ENCODE measurements at places on chromosomes 7 and 10.

DNA sequence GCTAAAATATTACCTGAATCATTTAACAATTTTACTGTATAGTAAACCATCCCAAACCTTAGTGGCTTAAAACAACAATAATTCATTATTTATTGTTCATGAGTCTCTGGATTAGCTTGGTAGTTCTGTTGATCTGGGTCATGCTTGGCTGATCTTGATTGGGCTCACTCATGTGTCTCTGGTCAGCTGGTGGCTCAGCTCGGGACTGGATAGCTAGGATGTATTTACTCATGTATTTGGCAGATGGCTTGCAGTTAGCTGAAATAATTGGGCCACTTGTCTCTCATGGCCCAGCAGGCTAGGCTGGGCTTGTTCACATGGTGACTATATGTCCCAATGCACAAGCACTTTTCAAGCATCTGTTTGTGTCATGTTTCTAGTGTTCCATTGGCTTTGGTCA, 262.8 kb downstream of the BBS9 start:
- no peak for DNase-seq

- no peak for DNase-seq
Measured at GRCh38 chr10:84587789-84588188, 259.4 kb downstream of the CCSER2 start.

DNA sequence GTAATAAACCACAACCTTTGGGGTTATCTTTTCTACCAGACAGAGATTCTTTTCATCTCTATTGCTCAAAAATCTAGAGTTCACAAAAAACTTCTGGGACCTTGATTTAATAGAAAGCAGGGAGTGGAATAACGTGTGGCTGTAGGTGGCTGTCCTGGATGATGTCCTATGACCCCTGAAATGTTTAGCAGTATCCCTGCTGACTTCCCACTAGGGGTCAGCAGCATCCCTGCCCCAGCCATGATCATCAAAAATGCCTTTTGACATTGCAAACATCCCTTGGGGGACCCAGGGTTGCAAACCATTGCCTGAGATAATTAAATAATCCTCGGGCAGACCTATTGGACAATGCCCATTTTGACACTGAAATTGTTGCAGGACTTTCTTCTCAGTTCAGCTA, 177.1 kb downstream of the USP6NL start:
- peak; percentile 6 for DNase-seq

DNA sequence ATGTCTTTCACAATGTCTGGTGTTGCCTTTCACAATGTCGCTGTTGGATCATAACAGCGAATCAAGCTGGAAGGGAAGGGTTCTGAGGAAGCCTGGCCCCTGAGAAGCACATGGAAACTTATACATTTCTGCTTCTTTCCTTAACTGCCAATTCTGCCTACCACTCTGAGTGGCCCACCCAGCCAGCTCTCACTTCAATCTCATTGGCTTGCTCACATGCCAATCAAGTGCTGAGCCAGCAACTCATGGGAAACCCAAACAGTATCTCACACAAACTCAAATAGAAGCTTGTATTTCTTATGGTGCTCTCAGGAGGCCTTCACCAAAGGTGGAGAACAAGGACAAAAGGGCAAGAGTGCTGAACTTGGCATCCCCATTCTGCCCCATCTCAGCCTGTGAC, 117.4 kb upstream of the GPR26 start:
- no peak for DNase-seq

DNA sequence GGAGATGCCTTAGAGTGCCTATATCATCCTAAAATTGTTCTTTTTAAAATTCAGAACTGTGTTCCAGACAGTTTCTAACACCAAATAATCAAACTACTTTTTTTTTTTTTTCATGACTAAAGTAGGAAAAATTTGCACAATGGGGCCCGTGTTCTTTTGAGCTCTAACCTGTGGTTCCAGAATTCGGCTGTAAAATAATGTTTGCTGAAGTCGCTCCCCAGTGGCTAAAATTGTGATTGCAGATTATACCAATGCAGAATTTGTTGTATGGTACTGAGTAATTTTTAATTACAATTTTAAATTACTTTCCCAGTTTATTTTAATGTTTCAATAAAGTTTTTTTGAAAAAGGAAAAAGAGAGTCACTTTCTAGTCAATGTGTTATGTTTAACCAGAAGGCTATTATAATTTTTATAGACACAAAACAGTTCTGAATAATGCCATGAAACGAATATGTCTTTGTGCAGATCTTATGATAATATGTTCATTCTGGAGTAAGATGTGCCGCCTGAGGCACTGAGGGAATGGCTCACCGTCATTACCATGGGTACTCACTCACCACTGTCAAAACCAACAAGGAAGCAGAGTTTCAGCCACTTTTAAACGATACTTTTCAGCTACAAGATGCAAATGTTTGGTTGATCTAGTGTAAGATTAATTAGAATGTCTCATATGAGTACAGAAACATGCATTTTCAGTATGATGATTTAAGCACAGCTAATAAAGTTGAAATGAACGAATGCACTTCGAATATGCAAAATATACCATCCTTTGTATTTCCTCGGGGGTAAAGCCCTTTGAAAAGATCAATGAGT, 173.6 kb downstream of the PRKCQ start:
- DNase-seq: peak; percentile 64

DNA sequence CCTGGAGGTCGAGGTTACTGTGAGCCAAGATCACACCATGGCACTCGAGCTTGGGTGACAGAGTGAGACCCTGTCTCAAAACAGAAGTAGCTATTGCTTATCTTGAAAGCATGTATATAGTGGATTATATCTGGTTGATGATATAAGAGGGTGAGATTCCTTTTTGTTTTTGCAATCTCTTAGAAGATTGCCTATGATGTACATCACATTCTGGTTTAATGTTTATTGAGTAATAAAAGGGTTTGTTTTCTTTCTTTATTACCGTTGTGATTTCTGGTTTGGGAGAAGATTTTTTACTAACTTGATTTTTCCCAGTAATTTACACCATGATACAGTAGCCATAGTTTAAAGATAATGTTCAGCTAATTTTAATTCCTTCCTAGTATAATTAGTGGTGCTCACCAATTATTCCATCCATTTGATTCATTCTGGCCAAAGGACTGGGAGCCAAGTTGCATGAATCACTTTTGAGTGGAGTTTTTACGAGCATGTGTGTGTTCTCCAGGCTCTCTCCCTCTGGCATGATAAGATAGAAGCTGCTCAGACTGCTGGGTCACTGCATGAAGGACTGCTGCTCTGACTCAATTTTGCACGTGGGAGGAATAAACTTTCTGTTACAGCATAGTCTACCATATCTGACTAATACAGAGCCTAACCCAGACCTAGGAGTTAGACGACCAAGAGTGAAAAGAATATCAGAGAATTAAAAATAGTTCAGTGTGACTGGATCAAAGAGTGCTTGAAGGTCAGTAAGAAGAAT, 13.5 kb upstream of the TSPAN13 start:
- DNase-seq: peak; percentile 99

- no peak for DNase-seq
Measured at GRCh38 chr10:10591715-10592341, 425.8 kb upstream of the CELF2 start.

- DNase-seq: peak; percentile 72
Measured at GRCh38 chr7:30206491-30206890, 71.7 kb downstream of the MTURN start.

DNA sequence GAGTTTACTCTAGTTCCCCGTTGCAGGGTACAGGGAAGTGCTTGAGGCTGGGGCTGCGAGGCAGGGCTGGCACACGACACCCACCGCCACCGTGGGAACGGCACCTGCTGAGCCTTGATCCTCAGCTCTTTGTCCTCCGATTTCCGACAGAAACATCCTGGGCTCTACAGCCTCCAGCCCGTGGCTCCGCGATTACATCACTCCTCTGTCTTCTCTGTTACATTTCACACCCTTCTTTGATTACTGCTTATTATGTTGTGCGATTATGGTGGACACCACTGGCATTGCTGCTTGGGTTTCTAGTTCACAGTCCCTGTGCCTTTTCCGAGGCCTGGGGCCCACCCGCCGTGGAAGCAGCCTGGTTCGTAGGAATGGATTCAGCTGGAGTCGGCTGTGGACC, 26.9 kb downstream of the FKBP6 start:
- no peak for DNase-seq

GRCh38 chr7:134495546-134495945, 31.8 kb upstream of the AKR1B10 start:
- no peak for DNase-seq

DNA sequence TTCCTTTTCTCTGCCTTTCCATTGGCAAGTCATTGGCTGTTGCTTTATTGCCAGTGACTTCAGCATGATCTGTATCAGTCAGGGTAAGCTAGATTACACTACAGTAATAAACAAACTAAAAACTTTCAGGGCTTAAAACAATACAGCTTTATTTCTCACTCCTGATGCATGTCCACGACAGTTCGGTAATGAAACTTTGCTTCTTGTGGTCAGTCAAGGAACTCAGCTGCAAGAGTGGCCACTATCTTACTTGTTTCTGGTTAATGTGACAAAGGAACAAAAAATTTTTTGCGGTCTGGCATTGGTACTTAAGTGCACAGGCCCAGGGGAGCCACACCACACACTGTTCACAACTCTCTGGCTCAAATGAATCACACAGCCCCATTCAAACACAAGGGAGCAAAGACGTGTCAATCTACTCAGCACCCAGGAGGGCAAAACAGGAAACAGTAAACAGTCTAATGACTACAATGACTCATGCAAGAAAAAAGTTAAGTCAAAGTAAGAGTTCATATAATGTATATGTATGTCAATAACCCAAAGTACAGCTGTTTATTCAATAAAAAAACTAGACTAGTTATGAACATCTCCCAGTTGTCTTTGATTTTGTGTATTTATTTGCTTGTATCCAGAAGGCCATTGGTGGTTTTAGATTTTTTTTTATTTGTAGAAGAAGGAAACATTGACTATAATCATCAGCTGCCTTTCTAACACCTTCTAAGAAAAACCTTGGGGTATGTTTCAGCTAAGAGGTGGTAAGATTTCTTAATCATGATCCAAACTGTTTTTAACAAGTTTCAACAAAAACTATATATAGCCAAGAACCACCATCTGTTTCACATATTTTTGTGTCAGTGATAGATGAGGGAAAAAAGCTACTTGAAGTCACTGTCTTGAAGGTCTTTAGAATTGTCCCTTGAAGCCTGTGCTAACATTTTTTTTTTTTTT, 134.4 kb upstream of the FAM3C start:
- peak; percentile 96 for DNase-seq

DNA sequence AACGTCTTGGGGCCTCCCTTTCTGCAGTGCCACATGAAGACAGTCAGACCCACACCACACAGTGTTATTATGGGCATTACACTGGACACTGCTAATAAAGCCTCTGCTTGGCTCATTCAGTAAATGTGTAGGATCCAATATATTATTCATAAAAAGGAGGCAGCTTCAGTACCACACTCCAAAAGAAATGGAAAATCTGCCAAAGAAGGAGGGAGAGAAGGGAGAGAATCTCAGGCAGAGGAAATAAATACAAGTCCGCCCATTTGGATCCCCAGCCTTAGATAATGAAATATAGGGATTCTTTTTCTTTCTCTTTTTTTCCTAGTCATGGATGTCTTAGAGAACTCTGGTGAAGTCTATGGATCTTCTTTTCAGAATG, 162.2 kb downstream of the ELMO1 start:
- DNase-seq: no peak

DNA sequence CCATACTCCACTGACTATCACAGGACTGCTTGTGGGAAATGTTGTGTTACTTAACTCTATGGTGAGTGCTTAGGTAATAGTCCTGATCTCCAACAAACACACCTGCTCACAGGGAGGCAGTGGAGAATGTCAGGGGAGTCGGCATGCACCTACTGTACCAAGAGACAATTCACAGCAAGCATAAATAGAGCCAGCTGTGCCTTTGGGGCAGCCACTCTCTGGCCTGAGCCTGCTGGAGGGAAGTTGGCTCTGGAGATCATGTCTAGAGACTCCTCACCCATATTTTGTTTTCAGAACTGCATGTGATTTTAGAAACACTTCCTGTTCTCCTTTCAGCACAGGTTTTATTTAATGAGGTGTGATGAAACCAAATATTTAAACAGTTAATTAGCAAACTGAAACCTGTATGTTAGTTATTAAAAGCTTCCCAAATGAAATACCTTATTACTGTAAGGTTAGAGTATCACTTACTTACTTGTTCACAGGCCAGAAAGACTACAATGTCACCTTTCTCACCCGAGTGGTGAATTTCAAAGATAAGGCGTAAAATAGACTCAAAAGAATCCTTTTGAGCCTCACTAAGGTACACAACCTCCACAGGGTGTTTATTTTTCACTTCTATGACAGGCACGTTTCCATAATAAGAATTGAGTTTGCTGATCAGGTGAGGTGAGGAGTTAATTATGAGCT, 21.8 kb downstream of the DHX32 start:
- no peak for DNase-seq

GRCh38 chr7:43701500-43701854, 27.8 kb downstream of the COA1 start:
- no peak for DNase-seq

GRCh38 chr7:33457039-33457438, 327.7 kb downstream of the BBS9 start:
- DNase-seq: no peak

DNA sequence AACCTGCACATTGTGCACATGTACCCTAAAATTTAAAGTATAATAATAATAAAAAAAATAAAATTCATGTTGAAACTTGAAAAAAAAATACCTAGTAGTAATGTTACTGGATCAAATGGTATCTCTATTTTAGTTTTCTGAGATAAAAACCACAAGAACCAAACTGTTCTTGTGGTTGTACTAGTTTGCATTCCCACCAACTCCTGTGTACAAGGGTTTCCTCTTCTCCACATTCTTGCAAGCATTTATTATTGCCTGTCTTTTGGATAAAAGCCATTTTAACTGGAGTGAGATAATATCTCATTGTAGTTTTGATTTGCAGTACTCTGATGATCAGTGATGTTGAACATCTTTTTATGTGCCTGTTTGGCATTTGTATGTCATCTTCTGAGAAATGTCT, 177.7 kb downstream of the KIF20B start:
- no peak for DNase-seq

DNA sequence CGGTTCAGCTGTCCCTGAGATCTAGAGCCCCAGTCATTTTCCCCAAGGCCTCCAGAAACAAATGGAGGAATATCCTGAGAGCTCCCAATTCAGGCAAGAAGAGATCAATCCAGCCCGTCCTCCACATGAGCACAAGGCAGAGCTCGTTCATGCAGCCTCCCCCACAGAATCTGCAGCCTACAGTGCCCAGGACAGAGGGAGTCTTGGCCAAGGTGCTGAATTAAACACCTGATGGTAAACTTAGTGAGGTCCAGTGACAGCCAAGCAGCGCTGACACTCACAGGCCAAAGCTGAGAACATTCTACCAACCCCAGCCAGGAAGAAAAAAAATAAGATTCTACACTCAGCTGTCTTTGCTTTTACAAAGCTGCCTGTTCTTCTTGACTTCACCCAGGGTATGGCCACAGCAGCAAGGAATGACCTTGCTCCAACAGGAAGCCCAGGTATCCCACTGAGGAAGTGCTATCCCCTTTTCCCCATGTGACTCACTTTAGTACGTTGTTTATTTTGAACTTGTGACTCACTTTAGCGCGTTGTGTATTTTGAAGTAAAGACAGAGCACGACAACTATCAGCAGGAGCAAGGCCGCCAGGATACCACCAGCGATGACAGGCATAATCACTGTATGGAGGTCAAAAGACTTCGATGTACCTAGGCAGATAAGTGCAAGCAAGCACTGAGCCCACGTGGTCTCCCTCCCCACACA, 4.4 kb upstream of the CUZD1 start:
- peak; percentile 44 for DNase-seq
